ENCODE measurements at places on chromosomes 1 and 21.

GRCh38 chr1:229340496-229340895 lies 2.4 kb downstream of the CCSAP start:
- no peak for DNase-seq

DNA sequence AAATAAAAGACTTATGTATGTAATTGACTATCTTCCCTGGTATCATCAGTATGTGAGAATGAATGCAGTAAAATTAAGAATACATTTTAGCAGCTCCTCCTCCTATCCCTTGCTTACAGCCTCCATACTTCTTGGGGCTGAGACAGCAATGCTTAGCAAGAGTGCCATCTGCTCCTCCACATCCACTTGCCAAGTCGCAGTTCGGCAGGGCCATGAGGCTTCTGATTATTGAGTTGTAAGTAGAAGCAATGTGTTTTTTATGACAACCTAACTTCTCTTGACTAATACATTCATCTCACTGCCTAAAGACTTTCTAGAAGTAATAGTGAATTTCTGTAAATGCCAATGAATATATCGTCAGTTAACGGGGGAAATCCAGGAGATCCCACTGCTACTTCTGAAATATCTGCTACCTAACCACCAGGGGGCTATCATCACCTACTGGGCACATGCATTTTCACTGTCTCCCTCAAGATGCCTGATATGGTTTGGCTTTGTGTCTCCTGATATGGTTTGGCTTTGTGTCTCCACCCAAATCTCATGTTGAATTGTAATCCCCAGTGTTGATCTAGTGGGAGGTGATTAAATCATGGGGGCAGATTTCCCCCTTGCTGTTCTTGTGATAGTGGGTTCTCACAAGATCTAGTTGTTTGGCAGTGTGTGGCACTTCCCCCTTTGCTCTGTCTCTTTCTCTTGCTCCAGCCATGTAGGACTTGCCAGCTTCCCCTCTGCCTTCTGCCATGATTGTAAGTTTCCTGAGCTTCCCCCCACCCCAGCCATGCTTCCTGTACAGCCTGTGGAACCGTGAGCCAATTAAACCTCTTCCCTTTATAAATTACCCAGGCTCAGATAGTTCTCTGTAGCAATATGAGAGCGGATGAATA lies 59.6 kb downstream of the EXTL2 start:
- DNase-seq = no peak

GRCh38 chr1:63861052-63861691 lies 87.4 kb downstream of the ROR1 start:
- DNase-seq = no peak

- DNase-seq = no peak
Observed at GRCh38 chr21:45200581-45201296, 87.0 kb downstream of the POFUT2 start.

DNA sequence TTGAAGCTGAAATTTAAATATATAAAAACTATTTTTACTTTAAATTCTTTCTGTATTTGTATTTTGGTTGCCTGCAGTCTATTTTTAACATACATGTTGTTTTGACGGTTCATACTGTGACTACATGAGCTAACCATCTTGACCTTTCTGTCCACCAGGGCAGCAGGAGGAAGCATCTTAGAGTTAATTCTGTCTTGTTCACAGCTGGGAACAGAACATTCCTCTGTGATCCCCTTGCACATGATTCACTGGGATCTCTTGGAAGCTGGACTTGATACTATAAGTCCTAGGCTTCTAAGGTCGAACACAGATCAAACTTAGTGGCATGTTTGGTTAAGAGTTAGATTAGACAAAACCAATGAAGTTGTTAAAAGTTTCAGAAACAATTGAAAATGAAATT lies 99.7 kb downstream of the NFIA start:
- no peak for DNase-seq

DNA sequence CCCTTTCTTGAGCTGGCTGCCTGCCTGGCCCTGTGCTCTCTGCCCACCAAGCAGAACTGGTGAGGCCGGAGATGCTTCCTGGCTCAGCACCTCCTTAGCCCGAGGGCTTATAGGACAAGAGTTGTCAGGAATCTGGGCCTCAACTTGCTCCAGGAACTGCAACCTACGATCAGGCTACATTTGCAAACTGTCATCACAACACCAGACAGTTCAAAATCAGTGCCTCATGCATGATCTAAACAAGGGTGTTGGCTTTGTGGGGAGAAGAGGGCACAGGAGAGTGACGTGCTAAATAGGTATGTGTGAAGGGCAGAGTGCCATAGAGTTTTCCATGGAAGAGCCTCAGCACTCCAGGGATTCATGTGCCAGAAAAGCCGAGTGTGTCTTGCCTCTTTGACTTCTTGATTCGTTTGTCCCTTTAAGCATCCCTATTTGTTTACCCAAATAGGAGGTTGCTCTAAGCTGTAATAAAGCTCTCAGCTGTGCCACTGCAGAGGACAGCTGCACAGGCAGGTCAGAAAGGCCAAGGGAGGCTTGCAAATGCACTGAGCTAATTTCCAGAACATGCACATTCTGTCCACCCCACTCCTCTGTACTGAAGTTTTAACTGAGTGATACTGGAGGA lies 30.2 kb upstream of the NEK2 start:
- DNase-seq = no peak

GRCh38 chr1:221735999-221736398 lies 5.9 kb downstream of the DUSP10 start:
- DNase-seq = no peak
